Pulmonary artery endothelial cell (primary cell): ENCODE measurements at places on chromosomes 5 and 9.

DNA sequence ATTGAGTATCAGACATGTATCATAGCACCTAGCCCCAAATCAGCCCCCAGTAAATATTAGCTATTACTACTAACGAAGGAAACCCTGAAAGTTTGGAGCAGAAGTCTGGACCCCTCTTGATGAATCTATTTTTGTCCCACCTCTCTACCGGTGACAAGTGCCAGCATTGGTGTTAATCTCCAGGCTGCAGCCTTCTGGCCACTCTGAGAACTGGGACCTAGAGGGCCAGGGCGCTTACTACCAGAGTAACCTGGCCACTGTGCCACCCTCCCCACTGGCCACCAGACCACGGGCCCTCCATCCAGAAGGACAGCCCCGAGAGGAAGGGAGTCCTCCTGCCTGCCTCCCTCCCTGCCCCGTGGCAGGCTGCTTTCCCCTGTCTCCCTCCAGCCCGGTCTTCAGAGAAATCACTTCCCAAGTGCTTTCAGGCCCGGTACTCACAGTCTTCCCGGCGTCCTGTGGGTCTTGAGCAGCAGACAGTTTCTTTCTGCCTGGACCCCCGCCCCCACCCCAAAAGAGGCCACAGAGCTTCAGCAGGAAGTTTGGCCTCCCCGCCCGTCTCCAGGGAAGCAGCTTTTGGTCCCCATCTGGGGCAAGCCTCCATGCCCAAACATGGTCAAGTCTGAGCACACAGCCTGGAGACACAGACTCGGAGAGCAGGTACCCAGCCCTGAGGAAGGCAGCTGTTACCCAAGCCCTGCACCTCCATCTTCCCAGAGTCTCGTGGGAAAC is at the start of gene KCNMB1:
TSS of gene KCNMB1 (minus strand) at position 550 of the 732 bp plus-strand sequence. CDS start 3,920 bp downstream, outside the sequence.
- DNase-seq = no peak

GRCh38 chr9:36499174-36499890 is 73.4 kb upstream of the MELK start:
- no peak for DNase-seq

DNA sequence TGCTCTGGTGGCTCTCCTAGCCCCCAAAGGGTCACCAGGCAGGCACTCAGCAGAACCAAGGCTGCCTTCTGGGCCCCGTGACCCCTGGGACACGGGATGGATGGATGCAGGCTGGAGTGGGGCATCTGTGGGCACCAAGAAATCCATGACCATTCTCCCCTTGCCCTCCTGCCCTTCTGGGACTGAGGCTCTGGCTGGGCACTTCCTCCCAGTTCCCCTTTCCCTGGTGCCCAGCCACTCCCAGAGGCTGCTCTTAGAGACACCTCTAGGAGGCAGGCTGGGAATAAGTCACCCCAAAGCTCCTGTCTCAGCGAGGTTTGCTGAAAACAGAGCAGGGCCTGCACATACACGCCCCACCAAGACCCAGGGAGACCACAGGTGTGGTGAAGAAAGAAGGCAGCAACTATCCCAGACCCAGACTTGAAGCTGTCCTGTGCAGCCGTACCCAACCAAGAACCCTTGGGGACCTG is 943 bp downstream of the STING1 start:
- no peak for DNase-seq

GRCh38 chr5:80608731-80609130 is 38.7 kb upstream of the ANKRD34B start:
- DNase-seq = no peak
